ENCODE measurements at places on chromosomes 1 and 21. TPM values are rescaled to one million over a fixed set of nuclear protein-coding genes. Genes with fewer than 3 reads are reported as not detected.

- H3K4me3 ChIP-seq = no peak overlapping the region
- H3K36me3 ChIP-seq = no peaks in the 10 kb centered on the region
- no peak overlapping the region for H3K27ac ChIP-seq
Observed at GRCh38 chr1:217026531-217026930, 303.3 kb upstream of the ESRRG start.

DNA sequence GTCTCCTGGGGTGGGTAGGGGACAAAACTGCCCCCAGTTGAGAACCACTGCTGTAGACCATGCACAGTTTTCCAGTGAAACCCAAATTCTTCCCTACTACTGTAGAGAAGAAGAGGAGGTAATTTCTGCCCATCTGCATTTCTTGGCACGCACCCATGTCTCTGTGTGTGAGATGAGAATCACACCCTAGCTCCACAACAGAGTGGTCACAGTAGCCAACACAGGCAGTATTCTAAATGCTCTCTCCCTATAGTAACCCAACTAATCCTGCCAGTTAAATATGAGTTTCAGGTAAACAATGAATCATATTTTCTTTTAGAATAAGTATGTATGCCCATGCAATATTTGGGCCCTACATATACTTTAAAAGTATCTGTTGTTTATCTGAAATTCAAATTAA lies 1.2 kb upstream of the CAPN2 start:
- DNase-seq = no peak
- peaks cover 75% of the 10 kb centered on the region for H3K4me1 ChIP-seq
- H3K36me3 ChIP-seq = peaks cover 31% of the 10 kb centered on the region
- H3K27ac ChIP-seq = no peak overlapping the region
- H3K4me3 ChIP-seq = no peak overlapping the region
- H3K27me3 ChIP-seq = no peaks in the 10 kb centered on the region

Gene DAP3
- 34.3 TPM for total RNA-seq

GRCh38 chr1:16425125-16426025 lies 11.8 kb downstream of the SPATA21 start:
- no peaks in the 10 kb centered on the region for H3K27me3 ChIP-seq
- H3K4me3 ChIP-seq = no peak overlapping the region
- DNase-seq = no peak
- no peak overlapping the region for H3K27ac ChIP-seq
- no peaks in the 10 kb centered on the region for H3K36me3 ChIP-seq

DNA sequence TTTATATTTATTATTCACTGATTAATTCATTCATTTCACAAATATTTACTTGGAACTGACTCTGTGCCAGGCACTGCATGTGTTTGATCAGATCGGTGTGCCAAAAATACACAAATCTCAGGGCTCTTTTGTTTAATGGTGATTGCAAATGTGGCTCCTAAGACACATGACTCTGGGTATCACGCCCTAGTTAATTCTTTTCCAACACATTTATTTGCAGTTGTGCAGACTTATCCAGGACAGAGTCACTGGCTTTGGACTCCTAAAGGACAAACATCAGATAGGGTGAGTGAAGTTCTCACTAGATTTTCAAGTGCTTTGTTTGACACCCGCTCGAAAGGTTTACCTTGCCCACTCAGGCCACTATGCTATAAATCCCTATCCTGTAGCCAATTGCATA lies 335.5 kb downstream of the BARHL2 start:
- H3K36me3 ChIP-seq = no peaks in the 10 kb centered on the region
- peaks cover under 1% of the 10 kb centered on the region for H3K4me1 ChIP-seq
- H3K27ac ChIP-seq = no peak overlapping the region
- DNase-seq = no peak
- H3K27me3 ChIP-seq = no peaks in the 10 kb centered on the region
- H3K4me3 ChIP-seq = no peak overlapping the region

Gene AMY1B
- total RNA-seq = not detected

Gene FAM131C
- not detected for total RNA-seq

- no peak overlapping the region for H3K27ac ChIP-seq
- peaks cover 26% of the 10 kb centered on the region for H3K4me1 ChIP-seq
- H3K4me3 ChIP-seq = no peak overlapping the region
- DNase-seq = no peak
Observed at GRCh38 chr1:183739082-183739481, 65.8 kb upstream of the RGL1 start.

Gene GNG4
- 4.2 TPM for total RNA-seq

Gene S100B
- total RNA-seq = not detected

- H3K27me3 ChIP-seq = no peaks in the 10 kb centered on the region
- no peak overlapping the region for H3K4me3 ChIP-seq
- no peak overlapping the region for H3K27ac ChIP-seq
- peaks cover 13% of the 10 kb centered on the region for H3K4me1 ChIP-seq
- no peaks in the 10 kb centered on the region for H3K36me3 ChIP-seq
Observed at GRCh38 chr1:218575079-218575478, 229.9 kb downstream of the TGFB2 start.

DNA sequence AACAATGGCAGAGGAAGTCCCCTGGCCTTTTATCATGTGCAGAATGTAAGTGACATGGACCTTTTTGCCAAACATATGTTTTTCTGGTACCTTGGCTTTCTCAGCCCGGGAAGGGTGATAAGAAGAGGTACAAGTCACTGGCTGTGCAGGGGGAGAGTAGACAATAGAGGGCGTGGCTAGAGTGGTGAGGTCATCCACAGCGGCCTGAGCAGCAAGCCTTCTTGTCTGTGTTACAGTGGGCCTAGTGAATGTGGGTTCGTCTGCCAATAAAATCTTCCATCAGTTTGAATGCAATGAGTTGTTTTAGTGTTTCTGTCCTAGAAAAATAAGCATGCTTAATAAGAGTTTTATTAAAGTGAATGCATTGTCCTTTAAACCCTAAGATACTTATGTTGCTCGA lies 59.0 kb upstream of the PGD start:
- no peak overlapping the region for H3K27ac ChIP-seq
- H3K36me3 ChIP-seq = peaks cover 27% of the 10 kb centered on the region
- H3K4me1 ChIP-seq = peaks cover 7% of the 10 kb centered on the region
- DNase-seq = peak; percentile 80
- H3K4me3 ChIP-seq = no peak overlapping the region

Gene ALX3
- not detected for total RNA-seq

Gene RAB7B
- 0.19 TPM for total RNA-seq

- no peaks in the 10 kb centered on the region for H3K36me3 ChIP-seq
- H3K27ac ChIP-seq = no peak overlapping the region
- DNase-seq = no peak
Observed at GRCh38 chr1:153379591-153379990, 4.2 kb upstream of the S100A12 start.

Gene VTCN1
- total RNA-seq = not detected

GRCh38 chr1:53214376-53214940 lies 6.0 kb downstream of the CZIB start:
- peaks cover 3% of the 10 kb centered on the region for H3K4me1 ChIP-seq
- DNase-seq = no peak
- H3K27ac ChIP-seq = no peak overlapping the region
- H3K36me3 ChIP-seq = peaks cover 84% of the 10 kb centered on the region

DNA sequence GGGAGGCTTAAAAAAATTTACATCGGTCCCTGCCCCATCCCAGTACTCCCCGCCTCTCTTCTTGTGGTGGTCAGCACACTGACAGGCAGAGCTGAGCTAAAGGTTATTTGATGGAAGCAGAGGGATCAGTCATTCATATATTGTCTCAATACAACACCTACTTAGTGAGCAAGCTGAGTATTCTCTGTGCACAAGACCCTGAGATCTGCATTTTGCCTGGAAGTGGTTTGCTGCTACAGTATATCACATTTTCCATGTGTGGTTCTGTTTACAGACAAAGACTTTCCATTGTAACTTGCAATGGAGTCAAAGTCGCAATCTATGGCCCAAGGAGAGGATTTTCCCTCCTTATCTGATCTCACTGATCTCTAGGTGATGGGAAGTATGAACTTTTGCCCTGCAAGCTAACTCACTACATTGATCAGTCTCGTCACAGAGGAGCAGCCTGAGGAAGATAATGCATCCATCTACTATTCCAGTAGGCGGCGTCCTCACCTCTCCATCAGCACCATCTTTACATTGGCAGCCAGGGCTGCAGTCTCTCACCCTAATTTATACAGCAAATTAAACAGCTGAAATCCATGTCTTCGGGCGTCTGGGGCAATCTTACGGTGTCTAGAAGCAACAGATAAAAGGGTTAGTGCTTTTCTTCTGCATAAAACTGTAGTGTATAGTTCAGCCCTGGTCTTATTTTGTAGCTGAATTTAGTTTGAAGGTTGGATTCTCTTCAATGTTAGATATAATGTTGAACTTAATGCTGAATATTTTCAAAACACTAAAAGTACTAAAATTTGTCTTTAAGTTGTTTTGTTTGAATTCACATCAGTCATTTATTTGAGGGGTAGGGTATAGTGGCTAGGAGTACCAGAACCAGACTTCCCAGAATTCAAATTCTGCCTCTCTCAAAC lies 3.2 kb upstream of the TRAF5 start:
- H3K27ac ChIP-seq = no peak overlapping the region
- no peak overlapping the region for H3K4me3 ChIP-seq
- peaks cover 4% of the 10 kb centered on the region for H3K4me1 ChIP-seq
- H3K36me3 ChIP-seq = peaks cover 5% of the 10 kb centered on the region
- no peaks in the 10 kb centered on the region for H3K27me3 ChIP-seq
- DNase-seq = peak; percentile 37

Gene CCDC27
- not detected for total RNA-seq

DNA sequence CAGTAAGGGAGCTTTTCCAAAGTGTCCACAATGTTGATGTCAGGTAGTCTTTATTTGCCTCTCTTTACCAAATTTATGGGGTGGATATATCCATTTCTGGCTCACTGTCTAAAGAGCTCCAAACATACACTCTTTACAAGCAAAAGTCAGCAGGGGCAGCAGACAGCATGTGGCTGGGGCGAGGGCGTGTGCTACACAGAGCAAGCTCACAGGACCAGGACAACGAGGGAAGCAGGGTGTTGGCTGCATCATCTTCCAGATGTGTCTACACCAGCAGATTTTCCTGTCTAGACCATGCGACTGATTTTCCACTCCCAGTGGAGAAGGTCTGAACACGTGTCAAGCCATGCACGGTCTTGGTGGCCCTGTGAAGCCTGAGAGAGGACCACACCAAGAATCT lies 123.8 kb downstream of the TRABD2B start:
- no peak overlapping the region for H3K27ac ChIP-seq
- H3K4me1 ChIP-seq = peaks cover 29% of the 10 kb centered on the region
- H3K36me3 ChIP-seq = no peaks in the 10 kb centered on the region
- no peak for DNase-seq

DNA sequence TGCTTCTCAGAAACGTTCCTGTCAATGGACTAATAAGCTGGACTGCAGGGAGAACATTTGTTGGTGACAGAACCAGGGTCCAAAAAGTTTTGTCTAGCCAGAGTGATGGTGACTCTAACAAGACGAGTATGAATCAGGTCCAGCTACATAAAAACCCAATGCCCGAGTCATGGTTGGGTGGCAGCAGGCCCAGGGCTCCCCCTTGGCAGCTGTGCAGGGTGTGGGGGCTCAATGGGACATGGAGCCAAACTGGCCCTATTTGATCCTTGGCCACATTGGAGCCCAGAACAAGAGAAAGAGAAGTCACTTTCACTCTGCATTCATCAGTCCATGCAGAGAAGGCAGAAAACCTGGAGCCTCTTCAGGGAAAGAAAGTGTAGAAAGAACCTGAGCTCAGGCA lies 37.9 kb upstream of the TENT5C start:
- DNase-seq = no peak
- no peak overlapping the region for H3K4me3 ChIP-seq
- no peaks in the 10 kb centered on the region for H3K4me1 ChIP-seq
- no peak overlapping the region for H3K27ac ChIP-seq

Gene NFIA
- 0.74 TPM for total RNA-seq

GRCh38 chr1:210201681-210202080 lies 30.9 kb upstream of the SERTAD4 start:
- no peaks in the 10 kb centered on the region for H3K36me3 ChIP-seq
- DNase-seq = peak; percentile 12
- H3K4me1 ChIP-seq = peaks cover 10% of the 10 kb centered on the region
- H3K4me3 ChIP-seq = no peak overlapping the region
- no peaks in the 10 kb centered on the region for H3K27me3 ChIP-seq
- H3K27ac ChIP-seq = no peak overlapping the region

- H3K4me3 ChIP-seq = no peak overlapping the region
- DNase-seq = no peak
- peaks cover 74% of the 10 kb centered on the region for H3K36me3 ChIP-seq
- no peaks in the 10 kb centered on the region for H3K27me3 ChIP-seq
- no peak overlapping the region for H3K27ac ChIP-seq
Observed at GRCh38 chr1:222732216-222733159, 4.5 kb upstream of the FAM177B start.

GRCh38 chr1:30757352-30758120 lies at the start of gene LAPTM5:
Gene LAPTM5, minus strand, starts transcription at chr1:30757774. Its CDS starts 29 bp downstream, at chr1:30757745.
- H3K27me3 ChIP-seq = no peaks in the 10 kb centered on the region
- H3K27ac ChIP-seq = peak within 1 kb of the TSS; percentile 38
- no peak within 1 kb of the TSS for H3K4me3 ChIP-seq
- no peaks in the 10 kb centered on the region for H3K36me3 ChIP-seq
- no peak for DNase-seq
- H3K4me1 ChIP-seq = peaks cover 14% of the 10 kb centered on the region

DNA sequence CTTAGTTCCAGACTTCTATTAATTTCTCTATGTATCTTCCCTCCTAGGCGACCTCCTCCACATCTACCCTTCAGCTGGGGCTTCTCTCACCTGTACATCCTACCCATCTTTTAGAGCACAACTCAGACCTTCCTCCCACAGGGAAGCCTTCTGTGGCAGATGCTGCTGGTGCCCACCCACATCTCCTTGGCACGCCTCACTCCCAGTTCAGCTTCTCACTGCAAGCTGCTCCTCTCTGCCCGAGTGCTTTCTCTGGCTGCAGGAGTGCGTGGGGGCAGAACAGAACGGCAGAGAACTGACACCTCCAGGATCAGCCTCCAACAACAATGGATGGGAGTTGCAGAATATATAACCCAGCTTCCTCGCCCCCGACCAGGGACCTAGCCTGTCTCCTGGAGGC lies 36.5 kb downstream of the ZBTB18 start:
- peaks cover 10% of the 10 kb centered on the region for H3K4me1 ChIP-seq
- H3K27ac ChIP-seq = no peak overlapping the region
- H3K36me3 ChIP-seq = no peaks in the 10 kb centered on the region
- DNase-seq = no peak
- H3K27me3 ChIP-seq = no peaks in the 10 kb centered on the region

- peak; percentile 95 for DNase-seq
- H3K27me3 ChIP-seq = no peaks in the 10 kb centered on the region
- peak within 1 kb of the TSS; percentile 84 for H3K4me3 ChIP-seq
- peaks cover 26% of the 10 kb centered on the region for H3K36me3 ChIP-seq
Observed at GRCh38 chr1:180502361-180503279, at the start of gene ACBD6. Gene ACBD6, minus strand, starts transcription at chr1:180502577. Its CDS starts 311 bp downstream, at chr1:180502266.

- H3K4me3 ChIP-seq = no peak overlapping the region
- H3K4me1 ChIP-seq = no peaks in the 10 kb centered on the region
- no peak for DNase-seq
- no peak overlapping the region for H3K27ac ChIP-seq
- no peaks in the 10 kb centered on the region for H3K36me3 ChIP-seq
- no peaks in the 10 kb centered on the region for H3K27me3 ChIP-seq
Observed at GRCh38 chr21:16169779-16170178, 440.0 kb downstream of the USP25 start.

DNA sequence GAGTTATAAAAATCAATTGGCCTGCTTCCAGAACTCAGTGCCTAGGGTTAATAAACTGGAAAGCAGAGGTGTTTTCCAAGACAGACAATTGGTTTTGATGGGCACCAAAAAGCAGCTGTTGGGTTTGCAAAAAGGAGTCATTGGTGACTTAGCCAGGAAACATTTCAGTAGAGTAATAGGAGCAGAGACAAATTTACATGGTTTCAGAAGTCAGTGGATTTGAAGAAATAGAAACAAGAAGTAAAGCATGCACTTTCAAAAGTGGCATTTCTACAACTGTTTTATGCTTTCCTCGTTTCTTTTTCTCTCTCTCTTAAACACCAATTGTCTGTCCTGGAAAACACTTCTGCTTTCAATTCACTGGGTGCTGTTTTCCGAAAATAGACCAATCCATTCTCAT lies 87.8 kb downstream of the GLUL start:
- no peaks in the 10 kb centered on the region for H3K4me1 ChIP-seq
- no peak overlapping the region for H3K4me3 ChIP-seq
- H3K36me3 ChIP-seq = no peaks in the 10 kb centered on the region
- DNase-seq = no peak
